ENCODE measurements at places on chromosomes 3 and 15.

DNA sequence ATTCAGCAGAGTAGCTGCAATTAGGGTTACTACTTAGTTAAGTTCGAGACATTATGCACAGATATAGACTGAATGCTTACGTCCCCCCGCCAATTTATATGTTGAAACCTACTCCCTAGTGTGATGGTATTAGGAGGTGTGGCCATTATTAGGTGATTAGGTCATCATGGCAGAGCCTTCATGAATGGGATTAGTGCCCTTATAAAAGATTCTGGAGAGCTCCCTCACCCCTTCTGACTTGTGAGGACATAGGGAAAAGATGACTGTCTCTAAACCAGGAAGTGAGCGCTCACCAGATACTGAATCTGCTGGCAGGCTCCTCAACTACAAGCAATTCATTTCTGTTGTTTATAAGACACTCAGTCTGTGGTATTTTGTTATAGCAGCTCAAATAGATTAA, 25.6 kb upstream of the TEX9 start:
- no peak for DNase-seq

DNA sequence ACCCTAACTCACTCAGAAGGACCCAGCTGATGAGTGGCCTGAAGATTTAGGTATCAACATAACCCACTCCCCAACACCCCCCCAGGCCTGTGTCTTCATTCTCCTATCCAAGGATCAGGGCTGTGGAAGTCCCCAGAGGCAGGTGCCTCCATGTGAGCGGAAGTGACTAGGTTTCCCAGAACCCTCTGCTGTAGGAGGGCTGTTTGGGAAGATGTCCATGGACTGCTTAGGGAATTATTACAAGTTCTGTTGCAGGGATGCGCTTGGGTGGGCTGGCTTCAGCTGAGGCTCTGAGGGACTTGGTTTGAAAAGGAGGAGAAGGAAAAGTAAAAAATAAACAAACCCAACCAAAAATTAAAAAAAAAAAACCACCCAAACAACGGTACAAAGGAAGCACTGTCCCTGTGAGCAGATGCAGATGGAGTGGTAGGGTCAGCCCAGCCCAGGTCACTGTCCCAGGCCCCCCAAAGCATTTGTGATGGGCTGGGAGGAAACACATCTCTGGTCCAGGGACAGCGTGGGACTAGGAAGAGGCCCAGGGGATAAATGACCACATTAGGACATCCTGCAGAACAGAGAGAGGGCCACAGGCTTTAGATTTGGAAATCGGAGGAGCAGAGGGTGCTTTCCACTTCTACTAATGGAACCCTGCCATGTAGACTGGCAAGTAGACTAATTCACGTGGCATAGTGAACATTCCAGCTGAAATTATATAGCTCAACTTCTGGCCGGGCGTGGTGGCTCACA, 12.2 kb upstream of the APOD start:
- DNase-seq: no peak

DNA sequence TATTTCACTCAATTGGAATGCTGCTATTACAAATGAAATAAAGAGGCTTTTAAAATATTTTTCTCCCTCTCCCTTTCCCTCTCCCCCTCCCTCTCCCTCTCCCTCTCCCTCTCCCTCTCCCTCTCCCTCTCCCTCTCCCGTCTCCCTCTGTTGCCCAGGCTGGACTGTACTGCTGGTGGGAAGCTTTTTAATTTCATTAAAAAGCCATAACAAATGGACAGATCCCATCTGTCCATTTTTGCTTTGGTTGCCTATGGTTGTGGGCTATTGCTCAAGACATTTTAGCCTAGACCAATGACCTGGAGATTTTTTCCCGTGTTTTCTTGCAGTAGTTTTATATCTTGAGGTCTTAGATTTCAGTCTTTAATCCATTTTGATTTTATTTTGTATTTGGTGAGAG, 107.2 kb upstream of the LRRC3B start:
- DNase-seq: no peak

- DNase-seq: no peak
Observed at GRCh38 chr3:191300422-191300821, 28.8 kb upstream of the CCDC50 start.

All from activated T-cell treated with anti-CD3 and anti-CD28 coated beads for 1 hour (primary cell).